Left colon (tissue), 2 donors: ENCODE measurements at places on chromosomes 2 and 18. TPM values are rescaled to one million over a fixed set of nuclear protein-coding genes. Genes with fewer than 3 reads are reported as not detected.

Gene GRHL1
- total RNA-seq = 2.3 TPM

Gene RBM45
- total RNA-seq = 12.9 TPM

Gene ST8SIA3
- total RNA-seq = 0.14 TPM

DNA sequence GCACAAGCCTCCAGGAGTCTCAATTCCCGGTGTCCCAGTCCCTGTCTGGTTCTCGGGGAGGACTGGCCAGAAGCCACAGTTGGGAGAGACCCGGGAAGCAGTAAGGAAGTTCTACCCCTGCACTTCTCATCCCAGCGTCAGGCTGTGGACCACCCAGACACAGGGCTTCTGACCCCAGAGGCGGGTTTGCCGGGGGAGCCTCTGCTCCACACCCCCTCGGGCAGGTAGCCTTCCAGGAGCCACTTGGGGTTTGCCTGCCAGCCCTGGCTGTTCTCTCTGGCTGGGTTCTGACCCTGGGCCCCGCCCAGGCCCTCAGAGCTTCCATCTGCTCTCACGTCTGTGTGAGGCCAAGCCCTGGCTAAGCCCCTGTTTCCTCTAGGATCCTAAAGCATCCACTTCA, 94.4 kb upstream of the GPC1 start:
- no peak for DNase-seq

- no peak for DNase-seq
Observed at GRCh38 chr2:84919885-84920580, 14.6 kb downstream of the TMSB10 start.

DNA sequence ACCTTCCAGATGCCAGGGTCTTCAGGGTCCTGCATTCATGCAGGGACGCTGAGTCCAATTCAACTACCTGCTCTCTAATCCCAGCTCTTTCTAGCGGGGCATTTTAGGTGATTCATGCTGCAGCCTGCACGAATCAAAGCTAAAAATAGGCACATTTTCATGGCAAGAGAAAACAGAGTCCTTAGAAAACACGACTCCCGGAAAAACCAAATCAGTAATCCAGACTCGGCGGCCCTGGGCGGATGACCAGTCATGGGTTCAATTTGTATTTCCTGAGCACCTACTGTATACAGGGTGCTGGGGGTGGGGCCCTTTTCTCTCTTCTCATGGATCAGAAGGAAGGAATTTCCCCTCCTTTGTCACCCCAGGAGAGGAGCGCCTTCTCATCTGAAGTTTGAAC, 64.4 kb downstream of the LONRF2 start:
- DNase-seq = no peak

- no peak for DNase-seq
Observed at GRCh38 chr2:12556762-12557161, 160.0 kb upstream of the TRIB2 start.

- DNase-seq = peak; percentile 47
Observed at GRCh38 chr2:223465793-223466192, 136.4 kb downstream of the SCG2 start.
